ENCODE measurements at places on chromosomes 1 and 21.

DNA sequence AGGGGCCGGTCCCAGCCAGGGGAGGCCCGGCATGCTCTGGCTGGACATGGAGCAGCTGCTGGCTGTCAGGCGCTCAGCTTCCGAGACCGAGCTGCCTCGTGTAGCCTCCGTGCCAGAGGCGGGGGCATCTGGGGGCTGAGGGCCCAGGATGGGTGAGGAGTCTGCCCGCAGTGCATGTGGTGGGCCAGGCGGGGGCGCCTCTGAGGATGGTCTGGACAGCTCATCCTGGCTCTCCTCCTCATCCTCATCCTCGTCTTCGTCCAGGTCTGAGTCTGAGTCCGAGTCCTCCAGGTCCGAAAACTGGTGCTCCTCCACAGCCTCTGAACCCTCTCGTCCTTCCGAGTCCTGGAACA, 28.9 kb upstream of the EDN2 start:
- DNase-seq, result no peak

GRCh38 chr1:5734414-5734813, 257.8 kb downstream of the NPHP4 start:
- no peak for DNase-seq

- no peak for DNase-seq
These were observed 12.8 kb upstream of the GALNT2 start for GRCh38 chr1:230054092-230054749.

GRCh38 chr1:164651351-164651951, 92.5 kb downstream of the PBX1 start:
- no peak for DNase-seq

- no peak for DNase-seq
These were observed 123.2 kb downstream of the RRAGC start for GRCh38 chr1:38736399-38736798.

GRCh38 chr1:77280962-77281361, 857 bp upstream of the AK5 start:
- no peak for DNase-seq

DNA sequence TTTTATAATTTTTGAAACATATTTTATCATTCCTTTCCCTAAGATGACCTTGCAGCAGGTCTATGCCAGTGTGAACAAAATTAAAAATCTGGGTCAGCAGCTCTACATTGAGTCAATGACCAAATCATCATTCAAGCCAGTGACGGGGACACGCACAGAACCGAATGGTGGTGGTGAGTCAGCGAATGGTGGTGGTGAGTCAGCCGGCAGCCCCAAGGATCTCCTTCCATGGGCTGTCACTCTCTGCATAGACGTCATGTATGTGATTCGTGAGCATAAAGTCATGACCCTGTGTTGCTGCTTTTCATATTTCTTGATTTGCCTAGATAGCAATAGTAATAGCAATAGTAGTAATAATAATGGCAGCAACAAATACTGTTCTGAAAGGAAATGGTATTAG, 26.3 kb downstream of the PER3 start:
- DNase-seq, result peak; percentile 39

- DNase-seq, result no peak
These were observed 653.9 kb upstream of the USP24 start for GRCh38 chr1:55869065-55869464.

GRCh38 chr1:48785869-48786268, 9.2 kb upstream of the BEND5 start:
- DNase-seq, result no peak

DNA sequence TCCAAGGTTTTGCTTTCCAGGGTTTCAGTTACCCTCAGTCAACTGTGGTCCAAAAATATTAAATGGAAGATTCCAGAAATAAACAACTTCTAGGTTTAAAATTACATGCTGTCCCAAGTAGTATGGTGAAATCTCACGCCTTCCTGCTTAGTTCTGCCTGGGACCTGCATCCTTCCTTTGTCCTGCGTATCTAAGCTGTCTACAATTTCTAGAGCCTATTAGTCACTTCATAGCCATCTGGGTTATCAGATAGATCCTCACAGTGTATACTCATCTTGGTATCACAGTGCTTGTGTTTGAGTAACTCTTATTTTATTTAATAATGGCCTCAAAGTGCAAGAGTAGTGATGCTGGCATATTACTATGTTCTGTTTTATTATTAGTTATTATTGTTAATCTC, 157.7 kb downstream of the ROR1 start:
- DNase-seq, result no peak

- no peak for DNase-seq
These were observed 364.8 kb upstream of the SNX7 start for GRCh38 chr1:98296681-98297080.

DNA sequence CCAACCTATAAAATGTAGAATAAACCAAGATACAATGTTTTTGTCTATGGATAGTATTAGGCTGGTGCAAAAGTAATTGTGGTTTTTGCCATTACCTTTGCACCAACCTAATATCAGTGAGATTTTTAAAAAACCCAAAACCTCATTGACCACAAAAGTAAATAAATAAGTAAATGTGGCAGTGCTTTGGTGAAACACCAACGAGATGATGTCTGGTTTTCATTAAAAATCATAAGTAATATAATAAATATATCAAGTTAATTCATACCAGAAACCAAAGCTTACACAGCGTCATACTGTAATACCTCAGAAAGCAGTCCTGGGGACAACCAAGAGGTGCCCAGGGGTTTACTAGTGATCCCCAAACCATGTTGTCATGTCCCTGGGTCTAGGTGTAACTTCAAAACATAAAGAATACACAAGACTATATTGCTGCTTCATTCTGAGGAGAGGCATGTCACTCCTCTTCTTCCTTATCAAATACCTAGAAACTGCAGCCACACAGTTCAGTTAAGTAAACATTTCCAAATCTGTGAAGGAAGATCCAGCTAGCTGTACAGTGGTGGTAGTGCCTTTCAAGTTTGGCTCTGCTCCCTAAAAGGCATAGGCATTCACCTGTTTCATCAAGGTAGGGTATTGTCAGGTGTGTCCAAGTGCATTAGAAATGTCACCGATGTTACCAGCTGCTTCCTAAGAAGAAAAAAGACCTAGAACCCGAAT, 51.6 kb upstream of the ZC3H11B start:
- peak; percentile 26 for DNase-seq

DNA sequence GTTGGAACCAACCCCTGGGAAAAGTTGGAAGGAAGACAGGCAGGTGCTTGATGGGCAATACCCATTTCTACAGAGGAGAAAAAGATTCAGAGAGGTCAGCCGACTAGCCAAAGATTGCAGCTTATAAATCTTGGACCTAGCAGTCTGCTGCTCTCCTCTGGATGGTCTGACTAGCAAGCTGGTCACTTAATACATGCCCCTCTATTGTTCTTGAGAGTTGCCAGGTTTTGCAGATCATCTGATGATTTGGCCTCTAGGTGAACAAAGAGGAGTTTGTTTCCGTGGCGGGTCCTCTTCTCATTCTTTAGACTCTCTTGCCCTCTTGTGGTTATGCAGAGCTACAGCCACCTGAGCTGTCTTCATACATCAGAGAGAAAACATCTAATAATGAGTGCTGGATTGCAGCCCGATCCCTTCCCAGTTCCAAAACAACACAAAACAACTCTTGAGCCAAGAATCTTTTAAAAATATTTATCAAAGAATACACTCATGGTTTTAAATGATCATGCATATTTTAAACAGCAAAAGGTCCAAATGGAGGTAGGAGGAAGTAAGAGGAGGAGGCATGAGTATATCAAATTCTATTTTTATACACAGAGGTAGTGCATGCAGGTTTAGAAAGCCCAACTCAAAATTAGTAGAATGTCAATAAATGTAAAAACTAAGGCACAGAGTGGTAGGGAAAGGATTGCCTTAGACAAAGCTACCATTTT, 115.7 kb downstream of the SLC30A10 start:
- peak; percentile 43 for DNase-seq

- DNase-seq, result no peak
These were observed 20.0 kb downstream of the SLC16A4 start for GRCh38 chr1:110370827-110371226.

DNA sequence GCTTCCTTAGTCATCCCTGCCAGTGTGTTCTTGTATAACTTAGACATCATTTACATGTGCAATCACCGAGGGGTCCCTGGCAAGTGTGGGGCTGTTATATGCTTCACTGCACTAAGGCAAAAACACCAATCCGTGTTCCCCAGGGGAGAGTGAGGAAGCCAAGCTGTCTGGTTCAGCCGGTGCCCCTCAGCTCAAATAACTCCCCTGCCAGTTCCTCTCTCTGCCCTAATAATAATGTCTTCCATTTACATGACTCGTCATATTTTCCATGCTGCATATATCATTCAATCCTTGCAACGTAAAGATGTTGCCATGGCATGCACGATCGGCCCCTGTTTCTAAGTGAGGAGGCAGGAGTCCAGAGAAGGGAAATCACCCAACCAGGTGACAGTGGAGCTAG, 24.4 kb upstream of the NDC1 start:
- DNase-seq, result no peak

- DNase-seq, result no peak
These were observed 30.8 kb upstream of the PTPRF start for GRCh38 chr1:43499898-43500297.

DNA sequence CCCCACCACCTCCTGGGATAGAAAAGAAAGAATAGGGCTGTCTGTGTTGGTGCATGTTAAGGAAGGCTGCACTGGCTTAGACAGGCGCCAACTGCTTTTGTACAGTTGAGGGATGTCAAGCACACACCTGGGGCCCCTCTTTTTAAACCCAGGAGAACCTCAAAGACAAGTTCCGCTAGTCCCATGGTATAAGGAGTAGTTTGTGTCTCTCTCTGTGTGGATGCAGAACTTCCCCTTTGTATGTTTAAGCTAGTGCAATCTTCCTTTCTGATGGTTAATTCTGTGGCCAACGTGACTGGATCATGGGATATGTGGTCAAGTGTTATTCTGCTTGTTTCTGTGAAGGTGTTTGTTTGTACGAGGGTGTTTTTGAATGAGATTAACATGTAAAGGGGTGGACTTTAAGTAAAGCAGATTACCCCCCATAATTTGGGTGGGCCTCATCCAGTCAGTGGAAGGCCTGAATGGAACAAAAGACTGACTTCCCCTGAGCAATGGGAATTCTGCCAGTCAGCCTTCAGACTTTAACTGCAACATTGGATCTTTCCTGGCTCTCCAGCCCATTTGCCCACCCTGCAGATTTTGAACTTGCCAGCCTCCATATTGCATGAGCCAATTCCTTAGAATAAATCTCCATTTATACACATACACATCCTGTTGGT, 9.5 kb upstream of the DUSP10 start:
- no peak for DNase-seq

- no peak for DNase-seq
These were observed 430.6 kb upstream of the BRINP3 start for GRCh38 chr1:190908246-190908645.

DNA sequence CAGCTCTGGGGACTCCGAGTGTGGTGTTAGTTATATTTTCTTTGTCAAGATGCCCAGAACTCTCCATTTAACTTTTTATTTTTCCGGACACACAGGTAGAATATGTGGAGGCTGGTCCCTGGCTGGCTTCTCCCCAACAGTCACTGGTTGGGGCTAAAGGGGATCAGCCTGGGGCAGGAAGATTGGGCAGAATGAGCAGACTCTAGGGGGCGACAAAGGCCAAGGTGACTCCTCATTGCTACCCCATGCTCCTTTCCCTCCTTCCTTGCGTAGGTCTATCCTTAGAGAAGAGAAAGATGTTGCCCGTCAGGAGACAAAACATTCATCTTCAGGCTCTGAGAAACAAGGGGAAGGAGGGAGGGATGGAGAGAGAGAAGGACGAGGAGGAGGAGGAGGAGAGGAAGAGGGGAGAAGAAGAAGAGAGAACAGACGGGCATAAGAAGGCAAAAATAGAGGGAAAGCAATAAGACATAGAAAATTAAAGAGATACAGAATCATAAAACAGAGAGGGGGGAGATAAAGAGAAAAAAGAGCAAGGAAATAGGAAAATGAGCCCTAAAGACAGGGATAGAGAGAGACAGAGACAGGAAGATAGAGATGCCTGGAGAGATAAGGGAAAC, 89.9 kb downstream of the FOXD2 start:
- DNase-seq, result no peak

GRCh38 chr1:43293896-43294760, 6.7 kb upstream of the TIE1 start:
- DNase-seq, result no peak

GRCh38 chr1:43844114-43844513, 89.5 kb upstream of the ARTN start:
- DNase-seq, result no peak

DNA sequence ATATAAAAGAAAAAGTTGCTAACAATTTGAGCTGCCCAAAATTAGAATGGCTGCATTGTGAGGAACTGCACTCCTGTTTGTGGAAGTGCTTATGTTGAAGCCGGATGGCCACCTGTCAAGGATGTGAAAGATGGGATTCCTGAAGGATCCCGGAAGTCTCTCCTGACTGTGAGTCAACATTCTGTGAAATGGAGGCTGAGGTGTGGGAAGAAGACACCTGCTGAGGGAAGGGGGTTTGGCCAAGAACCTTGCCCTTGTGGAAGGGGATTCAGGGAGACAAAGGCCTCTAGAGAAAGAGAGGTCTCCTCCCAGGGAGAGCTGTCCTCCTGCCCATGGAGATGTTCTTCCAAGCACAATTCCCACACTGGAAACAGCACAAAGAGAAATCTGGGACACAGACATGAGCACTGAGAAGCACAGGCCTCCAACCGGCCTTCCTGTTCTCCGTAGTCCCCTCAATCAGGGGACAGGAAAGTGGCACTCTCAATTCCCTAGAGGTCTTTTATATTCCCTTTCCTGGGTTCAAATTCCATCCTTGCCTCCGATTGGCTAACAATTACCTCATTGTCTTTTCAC, 70.5 kb downstream of the CD2 start:
- DNase-seq, result no peak

DNA sequence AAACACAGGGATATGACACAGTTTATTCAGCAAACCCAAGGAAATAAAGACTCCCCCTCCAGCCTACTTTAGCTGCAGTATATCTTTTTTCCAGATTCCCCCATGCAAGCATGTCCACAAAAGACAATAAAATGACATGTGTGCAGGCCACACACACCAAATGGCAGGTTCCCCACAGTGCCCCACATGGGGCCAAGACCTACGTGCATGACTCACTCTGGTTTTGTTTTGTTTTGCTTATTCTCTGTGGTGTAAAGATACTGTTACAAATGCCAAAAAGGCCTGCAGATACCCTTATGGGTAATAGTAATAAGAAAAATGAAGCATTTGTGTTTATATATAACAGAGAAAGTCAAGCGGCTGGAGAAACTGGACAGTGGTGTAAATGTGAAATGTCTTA, 71.6 kb downstream of the RD3 start:
- no peak for DNase-seq

- no peak for DNase-seq
These were observed 6.4 kb downstream of the ACTN2 start for GRCh38 chr1:236692742-236693141.

GRCh38 chr1:33946836-33947235, 83.0 kb downstream of the HMGB4 start:
- DNase-seq, result no peak

- DNase-seq, result peak; percentile 5
These were observed 86.3 kb downstream of the ACBD6 start for GRCh38 chr1:180415985-180416633.

- no peak for DNase-seq
These were observed 1.6 kb upstream of the OR10T2 start for GRCh38 chr1:158400871-158401270.

Data from fibroblast of skin of left quadriceps (primary cell).